ENCODE measurements at places on chromosomes 1 and 21.
A peak's percentile ranks its signal among the peaks of the same experiment; 100 is the strongest.

- no peak for DNase-seq
Observed at GRCh38 chr21:34679051-34679450, 10.3 kb downstream of the CLIC6 start.

GRCh38 chr1:52713590-52713989 lies 12.7 kb upstream of the ZYG11B start:
- no peak for DNase-seq

GRCh38 chr1:225999912-226000337 lies 782 bp upstream of the SDE2 start:
- peak; percentile 86 for DNase-seq

- no peak for DNase-seq
Observed at GRCh38 chr1:81478219-81478618, 322.5 kb upstream of the ADGRL2 start.

DNA sequence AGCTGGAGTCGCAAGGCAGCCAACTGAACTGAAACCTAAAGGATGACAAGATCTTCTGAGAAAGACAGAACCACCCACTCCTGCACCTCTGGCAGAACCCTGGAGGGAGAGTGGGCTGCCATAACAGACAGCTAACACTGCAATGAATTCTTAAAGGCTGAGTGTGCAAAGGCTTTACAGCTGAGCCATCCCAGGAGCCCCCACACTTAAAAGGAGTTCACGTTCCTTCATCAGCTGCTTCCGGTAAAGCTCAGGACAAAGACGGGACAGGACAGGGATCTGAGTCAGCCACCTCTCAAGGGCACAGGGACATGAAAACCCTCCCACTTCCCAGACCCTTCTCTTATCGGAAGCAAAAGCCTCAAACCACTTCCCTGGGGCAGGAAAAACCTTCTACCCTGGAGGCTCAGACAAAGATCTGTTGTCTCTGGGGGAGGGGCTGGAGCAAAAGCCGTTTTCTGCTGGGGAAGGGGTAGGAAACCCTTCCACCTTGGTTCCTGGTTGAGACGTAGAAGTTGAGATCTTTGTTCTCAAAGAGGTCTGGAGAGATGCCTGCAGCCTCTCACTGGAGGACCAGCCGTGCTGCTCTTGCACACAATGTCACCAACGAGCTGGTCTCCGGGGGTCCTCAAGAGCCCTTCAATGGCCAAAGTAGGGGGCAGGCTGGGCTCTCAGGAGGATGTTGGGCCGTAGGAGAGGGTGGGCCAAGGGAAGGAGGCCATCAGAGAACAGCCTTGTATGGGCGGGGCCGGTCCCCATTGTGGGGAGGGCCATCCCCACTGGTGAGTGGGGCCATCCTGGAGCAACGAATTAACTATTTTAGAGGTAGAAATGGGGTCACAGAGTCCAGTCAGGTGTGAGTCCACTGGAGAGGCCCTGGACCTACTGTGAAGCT lies 452.4 kb downstream of the PTPRU start:
- DNase-seq = peak; percentile 59

- DNase-seq = peak; percentile 48
Observed at GRCh38 chr1:246435421-246436041, 71.5 kb downstream of the SMYD3 start.

- DNase-seq = peak; percentile 75
Observed at GRCh38 chr1:197178998-197179397, 32.5 kb upstream of the ASPM start.

DNA sequence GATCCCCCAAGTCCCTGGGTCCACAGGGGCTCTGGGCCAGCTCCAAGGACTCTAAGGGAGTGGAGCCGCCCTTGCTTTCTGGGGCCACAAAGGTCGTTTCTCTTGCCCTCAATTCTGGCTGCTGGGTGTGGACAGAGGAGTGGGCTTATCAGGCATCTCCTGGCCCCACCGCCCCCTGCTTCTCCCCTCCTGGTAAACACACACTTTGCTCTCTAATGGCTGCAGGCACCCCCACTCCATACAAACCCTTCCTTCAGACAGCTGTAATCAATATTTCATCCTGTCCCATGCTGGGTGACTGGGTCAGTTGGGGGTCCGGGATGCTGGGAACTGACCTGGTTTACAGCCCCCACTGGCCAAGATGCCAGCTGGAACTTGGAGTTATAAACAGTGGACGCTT lies 67.5 kb downstream of the PRDM16 start:
- DNase-seq = no peak

DNA sequence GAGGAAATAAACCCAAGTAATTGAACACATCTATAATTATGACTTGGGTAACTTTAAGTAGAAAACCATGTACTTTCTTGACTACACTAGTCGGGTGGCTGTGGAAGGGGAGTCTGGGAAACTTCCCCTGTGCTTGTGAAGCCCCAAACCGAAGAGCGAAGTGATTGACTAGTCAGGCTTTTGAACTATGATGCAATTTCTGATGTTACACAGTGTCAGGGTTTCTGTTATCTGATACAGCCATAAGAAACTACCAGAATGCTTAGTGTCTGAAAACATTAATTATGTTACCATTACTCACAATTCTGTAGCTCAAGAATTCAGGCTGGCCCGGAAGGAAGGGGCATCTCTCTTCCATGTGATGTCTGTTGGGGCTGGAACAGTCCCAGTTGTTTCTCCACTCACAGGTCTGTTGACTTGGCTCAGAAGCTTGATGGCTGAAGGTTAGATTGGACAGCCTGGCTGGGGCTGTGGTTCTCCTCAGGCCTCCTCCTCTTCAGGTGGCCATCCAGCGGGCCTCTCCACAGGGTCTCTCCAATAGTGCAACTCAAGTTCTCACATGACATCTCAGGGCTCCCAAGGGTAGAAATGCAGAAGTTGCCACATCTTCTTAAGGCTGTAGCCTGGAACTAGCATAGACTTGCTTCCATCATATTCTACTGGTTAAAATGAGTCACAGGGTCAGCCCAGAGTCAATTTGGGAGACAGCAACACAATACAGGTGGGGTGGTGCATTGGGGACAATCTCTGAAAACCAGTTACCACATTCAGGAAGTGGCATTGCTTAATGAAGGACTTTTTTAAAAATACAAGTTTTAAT lies 8.3 kb upstream of the C8B start:
- no peak for DNase-seq

DNA sequence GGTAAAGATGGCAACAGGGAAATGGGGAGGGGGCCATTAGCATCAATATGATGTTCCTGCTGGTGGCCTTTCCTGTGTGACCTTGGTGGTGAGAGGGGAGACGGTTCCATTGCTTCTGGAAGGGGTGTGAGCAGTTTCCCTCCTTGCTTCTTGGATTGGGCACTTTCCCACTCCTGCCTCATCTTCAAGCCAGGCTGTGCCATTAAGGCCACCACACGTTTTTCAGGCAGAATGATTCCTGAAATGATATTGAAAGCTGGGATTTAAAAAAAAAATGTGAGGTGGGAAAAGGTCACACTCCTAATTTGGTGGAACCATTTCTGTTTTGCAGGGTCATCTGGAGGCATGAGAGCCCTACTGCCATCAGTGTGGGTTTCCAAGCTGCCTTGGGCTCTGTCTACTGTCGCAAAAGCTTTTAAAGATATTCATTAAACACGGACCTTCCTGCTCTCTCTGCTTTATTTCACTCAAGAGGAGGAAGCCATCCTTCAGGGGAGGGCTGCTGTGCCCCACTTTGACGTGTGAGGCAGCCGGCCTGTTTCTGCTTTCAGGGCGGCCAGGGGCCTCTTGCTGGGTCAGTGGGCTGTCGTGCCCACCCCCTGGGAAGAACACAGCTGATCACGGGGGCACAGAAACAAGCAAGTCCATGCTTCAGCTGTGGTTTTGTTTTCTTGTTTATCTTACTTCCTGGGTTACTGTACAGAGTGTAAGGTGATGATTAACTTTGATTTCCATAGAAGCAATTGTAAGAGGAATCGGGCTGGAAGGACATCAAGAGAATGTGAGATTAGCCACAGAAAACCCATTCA lies 8.0 kb downstream of the RIIAD1 start:
- DNase-seq = no peak

GRCh38 chr1:157626099-157626498 lies 28.2 kb upstream of the FCRL4 start:
- DNase-seq = no peak

DNA sequence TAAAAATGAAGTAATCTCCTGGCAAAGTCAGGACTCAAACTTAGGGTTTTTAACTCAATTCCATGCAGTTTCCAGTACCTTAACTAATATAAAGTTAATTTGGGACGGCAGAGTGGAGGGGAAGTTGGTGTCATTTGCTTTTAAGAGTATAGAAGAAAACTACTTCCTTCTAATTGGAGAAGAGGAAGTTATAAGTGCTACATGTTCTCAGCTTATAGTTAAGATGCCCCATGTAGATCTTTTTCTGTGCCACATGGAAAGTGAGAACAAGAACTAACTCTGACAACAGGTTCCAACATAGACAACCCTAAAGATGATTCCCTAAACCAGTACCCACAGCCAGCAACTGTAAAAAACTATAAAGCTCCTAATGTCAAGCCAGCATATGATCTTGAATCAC lies 11.5 kb downstream of the RRAGC start:
- no peak for DNase-seq

DNA sequence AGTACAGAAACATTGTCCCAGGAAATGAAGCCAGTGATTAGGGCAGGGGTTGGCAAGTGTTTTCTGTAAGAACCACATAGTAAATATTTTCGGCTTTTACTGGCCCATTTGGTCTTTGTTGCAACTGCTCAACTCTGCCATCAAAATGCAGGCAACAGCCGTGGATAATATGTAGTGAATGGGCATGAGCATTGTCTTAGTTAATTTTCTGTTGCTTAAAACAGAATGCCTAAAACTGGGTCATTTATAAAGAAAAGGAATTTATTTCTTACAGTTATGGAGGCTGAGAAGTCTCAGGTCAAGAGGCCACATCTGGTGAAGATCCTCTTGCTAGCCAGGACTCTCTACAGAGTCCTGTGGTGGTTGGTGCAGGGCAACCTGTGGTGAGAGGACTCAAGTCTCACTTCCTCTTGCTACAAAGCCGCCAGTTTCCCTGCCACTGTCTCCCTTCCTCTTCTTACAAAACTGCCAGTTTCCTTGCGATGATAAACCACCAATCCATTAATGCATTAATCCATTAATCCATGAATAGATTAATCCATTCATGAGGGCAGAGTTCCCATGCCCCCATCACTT lies 166.4 kb downstream of the PSMG1 start:
- no peak for DNase-seq

- no peak for DNase-seq
Observed at GRCh38 chr21:39675590-39675989, 62.9 kb downstream of the B3GALT5 start.

- peak; percentile 90 for DNase-seq
Observed at GRCh38 chr1:92583821-92584760, 97.4 kb upstream of the GFI1 start.

DNA sequence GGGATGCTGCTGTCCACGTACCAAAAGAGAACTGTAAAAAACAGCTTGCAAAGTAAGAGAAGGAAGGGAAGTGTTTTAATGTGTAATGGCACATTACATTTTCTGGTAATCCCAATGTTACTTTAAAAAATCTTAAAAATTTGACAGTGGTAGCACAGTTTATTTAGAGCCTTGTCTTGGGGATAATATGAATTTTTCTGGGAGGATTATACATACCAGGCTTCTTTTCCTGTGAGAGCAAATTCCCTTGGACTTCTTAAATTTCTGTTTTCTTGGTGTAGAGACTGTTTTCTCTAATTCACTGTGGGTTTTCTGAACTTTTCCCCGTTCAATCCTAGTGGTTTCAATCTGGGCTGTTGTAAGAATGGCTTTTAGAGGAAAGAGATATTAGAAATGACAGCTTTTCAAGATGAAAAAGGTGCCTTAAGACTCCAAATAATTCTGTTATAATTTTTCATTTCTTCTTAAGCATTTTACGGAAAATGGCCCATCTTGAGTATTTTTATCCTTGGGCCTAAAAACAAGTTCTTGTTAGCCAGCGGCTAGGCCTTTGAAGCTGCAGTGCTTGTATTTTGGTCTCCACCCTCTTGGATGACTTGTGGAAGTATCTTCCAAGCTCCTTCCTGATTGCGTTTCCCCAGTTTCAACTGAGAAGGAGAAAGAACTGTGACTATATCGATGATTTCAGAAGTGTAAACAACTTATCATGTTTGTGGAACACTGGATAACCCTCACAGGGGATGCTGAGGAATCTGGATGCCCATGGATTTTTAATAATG lies 70.0 kb downstream of the LEPR start:
- no peak for DNase-seq

GRCh38 chr1:36100376-36100775 lies 11.7 kb downstream of the ADPRS start:
- no peak for DNase-seq

- peak; percentile 44 for DNase-seq
Observed at GRCh38 chr1:170734412-170735175, 70.7 kb downstream of the PRRX1 start.

GRCh38 chr1:235050911-235051360 lies 77.7 kb downstream of the TOMM20 start:
- peak; percentile 75 for DNase-seq

- no peak for DNase-seq
Observed at GRCh38 chr1:248730507-248731335, 24.8 kb downstream of the LYPD8 start.

DNA sequence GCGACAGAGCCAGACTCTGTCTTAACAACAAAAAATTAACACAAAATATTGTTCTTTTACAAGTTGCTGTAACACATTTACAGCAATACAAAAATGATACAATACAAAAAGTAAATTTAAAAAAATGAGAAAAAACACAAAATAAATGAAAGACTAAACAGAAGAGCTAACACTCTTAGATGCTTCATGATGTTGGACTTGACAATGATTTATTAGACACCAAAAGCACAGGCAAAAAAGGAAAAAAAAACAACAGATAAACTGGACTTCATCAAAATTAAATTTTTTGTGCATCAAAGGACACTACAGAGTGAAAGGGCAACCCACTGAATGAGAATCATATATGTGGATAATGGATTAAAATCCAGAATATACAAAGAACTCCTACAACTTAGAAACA lies 16.4 kb downstream of the GATAD2B start:
- DNase-seq = no peak

DNA sequence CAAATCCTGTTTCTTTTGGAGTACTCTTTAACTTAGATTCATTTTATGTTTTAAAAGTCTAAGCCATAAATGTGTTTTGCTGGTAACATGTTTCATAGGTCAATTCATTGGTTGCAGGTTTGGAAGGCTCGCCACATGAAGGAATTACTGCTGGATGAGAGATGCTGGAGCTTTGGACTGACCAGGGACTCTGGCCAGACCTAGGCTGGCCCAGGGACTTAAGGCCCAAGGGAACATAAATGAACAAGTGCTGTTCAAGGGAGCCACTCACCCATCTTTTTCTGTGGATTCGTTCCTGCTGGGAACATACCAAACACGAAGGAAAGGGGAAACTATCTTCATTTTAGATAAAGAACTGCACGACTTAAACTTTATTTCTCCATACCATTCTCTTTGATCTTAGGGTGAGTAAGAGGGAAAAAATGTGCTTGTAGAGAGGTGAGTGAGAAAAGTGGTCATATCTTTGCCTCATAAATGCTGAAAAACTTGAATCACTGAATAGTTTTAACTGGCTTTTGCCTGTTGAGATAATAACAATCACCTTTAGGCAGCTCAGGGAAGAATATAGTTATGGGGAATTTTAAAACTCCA lies 15.3 kb upstream of the SHCBP1L start:
- DNase-seq = peak; percentile 47
